Choroid plexus epithelial cell (primary cell): ENCODE measurements at places on chromosomes 2 and 18.

DNA sequence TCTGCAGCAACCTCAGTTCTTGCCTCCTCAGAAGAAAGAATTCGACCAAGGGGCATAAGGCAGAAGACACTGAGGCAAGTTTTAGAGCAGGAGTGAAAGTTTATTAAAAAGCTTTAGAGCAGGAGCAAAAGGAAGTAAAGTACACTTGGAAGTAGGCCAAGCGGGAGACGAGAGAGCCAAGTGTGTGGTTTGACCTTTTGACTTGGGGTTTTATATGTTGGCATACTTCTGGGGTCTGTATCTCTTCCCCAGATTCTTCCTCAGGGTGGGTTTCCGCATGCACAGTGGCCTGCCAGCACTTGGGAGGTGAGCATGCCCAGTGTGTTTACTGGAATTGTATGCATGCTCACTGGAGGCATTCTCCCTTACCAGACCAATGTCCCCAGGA is 59.3 kb upstream of the ANKRD44 start:
- peak; percentile 28 for DNase-seq

DNA sequence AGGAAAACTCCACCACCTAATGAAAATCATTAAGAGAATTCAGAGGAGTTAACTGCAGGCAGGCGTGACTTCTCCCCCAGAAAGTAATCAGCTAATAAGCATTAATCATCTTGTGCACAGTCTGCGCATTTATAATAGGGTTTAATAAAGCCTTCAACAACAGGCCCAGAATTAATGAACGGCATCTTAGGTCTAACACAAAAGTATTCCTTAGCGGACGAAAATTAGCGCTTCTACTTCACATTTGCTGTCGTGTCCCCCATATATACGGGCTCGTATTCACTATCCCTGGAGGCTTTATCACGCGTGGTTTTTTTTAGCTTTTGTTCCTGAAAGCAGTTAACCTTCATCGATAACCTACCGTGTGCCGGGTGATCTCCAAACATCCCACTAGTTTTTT is 1.8 kb downstream of the ATP8B1 start:
- DNase-seq, result no peak

DNA sequence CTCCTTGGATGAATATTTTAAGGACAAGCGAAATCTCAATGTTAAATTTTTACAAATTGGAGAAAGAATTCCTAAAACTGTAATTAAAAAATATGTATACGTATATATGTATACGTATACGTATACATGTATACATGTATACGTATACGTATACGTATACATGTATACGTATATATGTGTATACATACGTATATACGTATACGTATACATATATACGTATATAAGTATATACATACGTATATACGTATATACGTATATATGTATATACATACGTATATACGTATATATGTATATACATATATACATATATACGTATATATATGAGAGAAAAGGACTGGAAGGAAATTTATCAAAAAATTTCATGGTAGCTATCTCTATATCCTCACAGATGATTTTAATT is 110.2 kb upstream of the ACKR3 start:
- no peak for DNase-seq

DNA sequence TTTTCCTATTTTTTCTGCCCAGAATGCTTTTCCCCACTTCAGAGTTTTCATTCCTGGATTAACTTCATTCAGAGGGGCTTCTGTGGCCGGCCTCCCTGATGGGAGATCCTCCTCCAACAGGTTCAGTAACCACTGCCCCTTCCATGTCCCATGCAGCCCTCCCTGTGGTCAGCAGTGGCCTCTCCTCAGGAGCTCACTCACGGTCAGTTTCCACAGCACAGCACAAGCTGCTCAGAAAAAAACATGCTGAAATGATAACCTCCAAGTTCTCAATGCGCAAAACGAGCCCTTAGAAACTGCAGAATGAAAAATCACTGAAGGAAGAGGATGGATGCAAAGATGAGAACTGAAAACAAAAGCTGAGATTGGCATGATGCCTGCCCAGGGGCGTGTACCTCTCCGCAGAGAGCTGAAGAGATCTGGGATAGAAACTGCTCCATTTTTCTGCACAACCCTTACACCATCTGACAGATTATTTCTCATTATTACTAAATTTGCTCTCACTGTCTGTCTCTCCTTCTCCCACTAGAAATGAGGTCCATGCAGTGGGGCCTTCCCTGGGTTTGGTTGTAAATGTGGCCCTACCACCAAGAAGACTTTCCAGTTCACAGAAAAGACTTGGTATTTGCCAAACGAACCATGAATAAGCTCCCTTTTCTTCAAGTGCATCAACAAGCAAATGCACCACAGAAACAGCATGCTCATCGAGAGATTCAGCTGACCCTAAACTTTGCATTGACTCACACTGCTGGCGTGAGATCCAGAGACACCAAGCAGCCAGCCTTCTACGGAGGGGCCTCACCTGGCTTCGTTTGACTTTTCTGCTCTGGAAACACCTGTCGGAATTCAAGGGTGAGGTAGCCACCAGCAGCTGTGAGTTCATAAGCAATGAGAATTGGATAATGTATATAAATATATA is 51.5 kb downstream of the TMEM18 start:
- DNase-seq, result no peak

DNA sequence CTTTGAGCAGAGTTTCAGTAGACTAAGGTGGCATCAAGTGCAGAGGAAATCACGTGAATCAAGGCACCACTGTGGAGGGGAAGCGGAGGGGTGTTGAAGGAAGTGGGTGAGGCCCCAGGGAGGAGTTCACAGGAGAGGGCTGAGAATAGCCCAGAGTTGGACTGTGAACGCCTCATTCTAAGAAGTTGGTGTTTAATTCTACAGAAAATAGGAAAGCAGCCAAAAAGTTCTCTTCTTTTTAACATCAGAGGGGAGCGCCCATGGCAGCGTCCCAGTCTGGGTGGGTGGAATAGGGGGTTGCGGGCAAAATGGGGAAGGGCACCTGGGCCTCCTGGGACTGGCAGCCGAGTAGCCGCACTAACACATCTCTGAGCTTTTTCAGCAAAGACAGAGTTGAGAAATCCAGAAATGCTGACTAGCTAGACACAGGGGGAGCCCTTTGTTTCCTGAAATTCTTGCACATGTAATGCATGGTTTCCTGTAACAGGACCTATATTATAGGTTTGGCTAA is 97.0 kb downstream of the NEB start:
- no peak for DNase-seq

GRCh38 chr2:127080226-127080937 is 26.6 kb downstream of the BIN1 start:
- no peak for DNase-seq

DNA sequence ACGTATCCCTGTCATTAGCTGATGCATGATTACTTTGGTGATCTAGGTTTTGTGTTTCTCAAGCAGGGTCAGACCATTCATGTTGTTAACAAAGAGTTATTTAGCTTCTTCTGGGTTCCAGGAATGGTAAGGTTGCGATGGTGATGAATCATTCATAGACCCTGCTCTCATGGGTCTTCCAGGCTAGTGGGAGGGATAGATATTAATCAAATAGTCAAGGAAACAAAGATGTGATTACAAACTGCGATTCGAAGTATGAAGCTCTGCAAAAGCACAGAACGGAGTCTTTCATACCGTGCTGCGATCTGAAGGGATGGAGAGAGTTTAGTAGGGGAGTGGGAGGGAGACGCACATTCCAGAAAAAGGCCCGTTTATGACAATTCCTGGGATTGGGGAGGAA is 42.1 kb downstream of the CAVIN2 start:
- no peak for DNase-seq

- no peak for DNase-seq
These were observed 319.4 kb upstream of the SLC39A10 start for GRCh38 chr2:195337597-195337996.

GRCh38 chr2:46836295-46837111 is 79.1 kb downstream of the MCFD2 start:
- peak; percentile 70 for DNase-seq

DNA sequence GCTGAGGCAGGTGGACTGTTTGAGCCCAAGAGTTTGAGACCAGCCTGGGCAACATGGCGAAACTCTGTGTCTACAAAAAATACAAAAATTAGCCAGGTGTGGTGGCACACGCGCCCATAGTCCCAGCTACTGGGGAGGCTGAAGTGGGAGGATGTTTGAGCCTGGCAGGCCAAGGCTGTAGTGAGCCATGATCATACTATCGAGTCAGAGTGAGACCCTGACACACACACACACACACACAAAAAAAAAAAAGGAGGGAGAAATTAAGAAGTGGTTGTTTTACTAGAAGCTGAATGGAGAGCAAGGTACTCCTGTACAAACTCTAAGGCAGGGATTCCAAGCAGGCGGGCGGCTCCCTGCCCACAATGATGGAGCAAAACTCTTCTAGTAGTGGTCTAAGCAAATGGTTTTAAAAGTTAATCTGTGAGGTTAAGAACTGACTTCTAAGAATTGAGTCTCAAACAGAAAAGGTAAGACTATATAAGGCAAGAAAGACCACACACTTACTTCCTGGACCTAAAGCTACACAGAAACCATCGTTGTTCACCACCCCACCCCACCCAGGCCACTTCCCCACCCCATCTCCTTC is 2.6 kb downstream of the ANKRD44 start:
- no peak for DNase-seq

DNA sequence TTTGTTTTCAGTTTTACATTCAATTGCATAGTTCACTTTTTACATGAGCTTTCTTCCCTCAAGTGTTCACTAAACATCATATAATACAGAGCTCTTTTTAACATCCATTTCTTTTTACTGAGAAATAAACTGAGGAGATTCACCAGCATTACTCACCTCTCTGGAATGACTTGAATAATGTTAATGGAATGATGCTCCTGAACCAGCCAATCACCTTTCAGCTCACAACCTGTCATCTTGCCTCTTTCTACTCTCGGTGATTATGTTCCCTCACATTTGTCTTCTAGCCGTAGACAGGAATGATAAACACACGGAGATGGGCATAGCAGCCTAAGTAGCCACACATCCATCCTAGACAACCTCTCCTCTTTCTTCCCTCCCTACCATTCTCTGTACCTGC is 301.7 kb downstream of the PAX3 start:
- peak; percentile 74 for DNase-seq

- no peak for DNase-seq
These were observed 2.2 kb upstream of the PARD3B start for GRCh38 chr2:204542982-204543608.

DNA sequence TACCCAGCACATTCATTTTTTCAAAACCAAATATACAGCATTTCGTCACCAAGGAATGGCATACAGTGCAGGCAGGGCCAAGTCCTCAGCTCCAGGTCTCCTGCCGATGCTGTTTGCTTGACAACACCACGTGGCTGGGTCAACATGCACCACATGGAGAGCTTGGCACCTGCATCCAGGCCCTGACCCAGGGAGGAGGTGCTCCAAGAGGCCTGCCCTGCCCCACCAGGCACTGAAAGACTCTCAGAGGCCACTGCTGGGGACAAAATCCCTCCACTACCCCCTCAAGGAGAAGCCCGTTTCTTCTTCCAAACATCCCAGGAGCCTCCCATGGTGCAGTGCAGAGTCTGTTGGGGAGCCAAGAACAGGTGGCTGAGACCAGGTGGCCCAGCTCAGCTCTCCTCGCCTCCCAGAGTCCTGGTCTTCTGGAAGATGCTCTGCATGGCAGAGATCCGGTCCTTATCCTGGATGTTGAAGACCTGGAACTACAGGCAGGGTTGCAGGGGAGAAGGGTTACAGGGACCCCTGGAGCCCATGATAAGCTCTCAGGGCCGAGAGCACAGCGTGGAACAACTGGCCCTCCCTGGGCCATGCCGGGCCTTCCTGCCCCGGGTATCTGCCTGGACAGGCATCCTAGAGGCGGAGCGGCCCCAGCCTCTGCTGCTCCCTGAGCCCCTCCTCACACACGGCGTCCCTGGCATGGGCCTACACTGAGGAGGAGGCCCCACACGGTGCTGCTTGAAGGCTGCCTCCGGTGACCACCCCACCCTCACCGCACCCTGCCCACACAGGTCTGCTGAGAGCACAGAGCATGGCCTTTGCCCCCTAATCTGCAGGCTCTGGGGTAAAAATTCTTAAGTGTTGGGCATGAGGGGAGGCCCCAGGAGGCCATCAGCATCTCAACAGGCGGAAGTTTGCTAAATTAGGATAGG is 9.0 kb downstream of the MAB21L4 start:
- no peak for DNase-seq

- peak; percentile 76 for DNase-seq
These were observed 169.6 kb downstream of the FMNL2 start for GRCh38 chr2:152504618-152505017.

DNA sequence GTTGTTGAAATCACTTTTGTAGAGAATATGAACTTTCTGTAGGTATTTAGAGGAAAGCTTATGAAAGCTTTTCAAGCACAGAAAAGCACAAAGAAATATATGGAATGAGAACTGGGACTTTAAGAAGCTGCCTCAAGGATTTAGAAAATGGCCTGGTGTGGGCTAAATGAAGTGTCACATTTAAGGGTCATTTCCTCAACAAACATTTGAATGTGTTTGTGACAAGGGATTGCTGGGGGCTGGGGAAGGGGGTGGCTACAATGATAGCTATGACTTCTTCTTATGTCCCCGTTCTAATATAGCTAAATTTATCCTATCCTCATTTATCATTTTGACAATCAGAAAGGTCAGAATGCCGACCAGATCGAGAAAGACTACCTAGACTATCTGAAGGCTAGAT is 69.2 kb downstream of the DLGAP1 start:
- DNase-seq, result no peak

DNA sequence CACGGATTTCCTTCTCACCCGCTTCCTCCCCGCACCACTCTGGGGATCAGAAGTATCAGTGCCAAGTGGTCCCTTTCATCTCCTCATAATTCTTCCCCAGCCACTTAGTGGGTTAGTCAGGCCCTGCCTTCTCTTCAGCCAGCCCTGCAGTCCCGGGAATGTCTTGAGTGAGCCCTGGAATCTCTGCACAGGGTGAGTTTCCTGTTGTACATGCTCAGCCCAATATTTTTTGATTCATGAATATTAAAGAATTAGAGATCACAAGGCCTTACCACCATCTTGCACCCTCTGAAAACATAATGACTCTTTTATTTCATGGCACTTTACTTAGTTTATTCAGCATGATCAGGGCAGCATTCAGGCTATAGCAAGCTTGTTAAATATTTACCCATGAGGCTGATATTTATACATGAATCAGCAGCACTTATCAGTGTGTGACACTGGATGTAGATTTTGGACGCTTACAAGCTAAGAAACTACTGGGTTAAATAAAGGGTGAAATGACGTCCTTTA is 159.4 kb upstream of the FOSL2 start:
- peak; percentile 23 for DNase-seq

DNA sequence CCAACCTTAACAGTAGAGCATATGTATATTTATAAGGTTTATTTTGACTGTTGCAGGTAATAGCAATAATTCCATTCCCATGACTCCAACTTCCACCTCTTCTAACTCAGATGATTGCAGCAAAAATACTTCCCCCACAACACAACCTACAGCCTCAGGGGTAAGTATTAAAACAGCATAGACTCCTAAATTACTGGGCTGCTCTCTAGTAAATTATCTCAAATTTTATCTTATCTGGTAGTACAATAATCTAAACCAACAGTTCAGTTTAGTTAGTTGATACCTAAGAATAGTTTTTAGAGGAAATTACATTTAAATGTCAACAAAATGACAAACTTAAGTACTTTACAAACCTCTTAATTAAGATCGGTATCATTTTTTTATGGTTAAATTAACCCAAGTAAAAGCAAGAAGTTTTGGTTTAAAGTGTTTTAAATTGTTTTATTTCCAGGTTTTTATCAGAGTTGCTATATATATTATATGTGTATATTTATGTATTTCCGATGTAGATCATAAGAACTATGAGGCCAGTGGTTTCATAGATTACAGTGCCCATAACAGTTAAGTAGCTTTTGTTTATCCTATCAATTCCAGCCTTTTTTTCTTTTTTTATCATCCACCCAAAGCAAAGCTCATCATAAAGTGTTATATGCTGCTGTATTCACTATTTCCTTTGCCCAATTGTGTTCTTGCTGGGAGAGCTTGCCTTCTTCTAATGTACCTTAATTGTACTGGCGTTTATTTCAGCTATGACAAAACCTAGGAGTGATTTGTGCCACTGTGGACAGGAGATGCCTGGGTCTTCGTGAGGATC is 13.7 kb downstream of the GATA6 start:
- no peak for DNase-seq
